Bone marrow (tissue), 2 donors: ENCODE measurements at places on chromosomes 16 and 17.

DNA sequence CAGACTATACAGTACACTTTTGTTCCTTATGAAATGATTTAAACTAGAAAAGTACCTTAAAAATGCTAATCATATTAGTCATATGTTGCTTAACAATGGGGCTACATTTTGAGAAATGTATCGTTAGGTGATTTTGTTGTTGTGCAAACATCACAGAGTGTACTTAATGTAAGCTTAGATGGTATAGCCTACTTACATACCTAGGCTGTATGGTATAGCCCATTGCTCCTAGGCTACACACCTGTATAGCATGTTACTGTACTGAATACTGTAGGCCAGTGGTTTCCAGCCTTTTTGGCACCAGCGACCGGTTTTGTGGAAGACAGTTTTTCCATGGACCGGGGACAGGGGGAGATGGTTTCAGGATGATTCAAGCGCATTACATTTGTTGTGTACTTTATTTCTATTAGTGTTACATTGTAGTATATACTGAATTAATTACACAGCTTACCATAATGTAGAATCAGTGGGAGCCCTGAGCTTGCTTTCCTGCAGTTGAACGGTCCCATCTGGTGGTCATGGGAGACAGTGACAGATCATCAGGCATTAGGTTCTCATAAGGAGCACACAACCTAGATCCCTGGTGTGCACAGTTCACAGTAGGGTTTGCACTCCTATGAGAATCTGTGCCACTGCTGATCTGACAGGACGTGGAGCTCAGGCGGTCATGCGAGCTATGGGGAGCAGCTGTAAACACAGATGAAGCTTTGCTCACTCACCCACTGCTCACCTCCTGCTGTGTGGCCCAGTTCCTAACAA lies 35.0 kb upstream of the MRC2 start:
- DNase-seq = no peak

- no peak for DNase-seq
Measured at GRCh38 chr17:65953316-65954147, 238.4 kb downstream of the CEP112 start.

GRCh38 chr16:54462151-54462651 lies 175.6 kb upstream of the IRX3 start:
- DNase-seq = no peak

GRCh38 chr16:87210894-87211293 lies 106.3 kb downstream of the C16orf95 start:
- no peak for DNase-seq

- no peak for DNase-seq
Measured at GRCh38 chr16:74304835-74305176, 8.2 kb downstream of the PSMD7 start.

DNA sequence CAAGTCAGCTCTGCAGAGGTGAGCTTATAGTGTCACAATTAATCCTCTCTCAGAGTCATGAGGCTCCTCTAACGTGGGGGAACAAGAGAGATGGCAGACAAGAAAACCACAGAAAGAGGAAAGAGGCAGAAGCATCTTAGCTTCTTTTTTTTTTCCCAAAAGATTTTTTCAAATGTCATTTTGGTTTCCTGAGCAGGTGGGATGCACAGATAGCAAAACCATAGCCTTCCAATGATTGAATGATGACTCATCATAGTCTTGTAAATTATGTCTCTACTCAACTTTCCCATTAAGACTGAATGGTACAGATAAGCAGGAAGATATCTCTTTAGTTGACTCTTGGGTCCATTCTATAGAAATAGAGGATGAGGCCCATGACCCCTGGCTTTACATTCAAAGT lies 162.8 kb upstream of the ZFHX3 start:
- DNase-seq = peak; percentile 36

- no peak for DNase-seq
Measured at GRCh38 chr17:80835816-80836657, 155.6 kb upstream of the CHMP6 start.

DNA sequence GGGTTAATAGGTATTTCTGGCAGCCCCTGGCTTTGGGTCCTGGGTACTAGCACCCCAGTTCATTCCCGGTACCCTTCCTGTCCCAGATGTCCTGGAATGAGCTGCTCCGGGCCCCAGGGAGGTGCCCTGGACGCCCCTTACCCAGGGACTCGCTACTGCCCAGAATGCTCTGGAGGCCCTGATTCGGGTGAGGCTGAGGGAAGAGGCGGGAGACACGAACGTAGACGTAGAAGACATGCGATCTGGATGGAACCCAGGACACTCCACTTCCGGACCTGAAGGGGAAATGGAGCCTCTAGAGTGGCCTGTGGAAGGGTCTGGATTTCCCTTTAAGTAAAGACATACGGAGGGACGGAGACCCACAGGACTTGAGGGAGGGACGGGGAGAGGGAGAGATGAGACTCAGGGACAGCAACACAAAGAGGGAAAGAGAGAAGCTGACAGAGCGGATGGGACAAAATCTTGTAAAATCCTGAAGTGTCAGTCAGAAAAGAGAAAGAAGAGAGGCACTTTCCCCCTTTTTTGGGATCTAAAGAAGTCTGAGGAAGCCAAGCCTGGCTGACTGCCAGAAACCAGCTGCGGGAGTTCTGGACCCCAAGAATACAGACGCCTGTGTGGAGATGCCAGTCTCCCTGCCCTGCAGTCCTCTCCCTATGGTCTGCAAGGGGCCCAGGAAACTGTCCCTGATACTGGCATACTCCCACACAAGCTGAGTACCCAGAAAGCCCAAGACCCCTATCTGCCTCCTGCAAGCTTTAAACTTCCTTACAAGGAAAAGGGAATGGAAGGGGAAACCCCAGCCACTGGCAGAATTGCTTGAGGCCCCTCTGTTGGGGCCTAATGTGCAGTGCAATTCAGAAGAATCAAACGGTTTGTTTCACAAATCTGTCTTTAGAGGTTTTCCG lies 1.0 kb upstream of the HOXB13 start:
- no peak for DNase-seq

- no peak for DNase-seq
Measured at GRCh38 chr17:33871720-33872540, 383.2 kb upstream of the CCL2 start.

DNA sequence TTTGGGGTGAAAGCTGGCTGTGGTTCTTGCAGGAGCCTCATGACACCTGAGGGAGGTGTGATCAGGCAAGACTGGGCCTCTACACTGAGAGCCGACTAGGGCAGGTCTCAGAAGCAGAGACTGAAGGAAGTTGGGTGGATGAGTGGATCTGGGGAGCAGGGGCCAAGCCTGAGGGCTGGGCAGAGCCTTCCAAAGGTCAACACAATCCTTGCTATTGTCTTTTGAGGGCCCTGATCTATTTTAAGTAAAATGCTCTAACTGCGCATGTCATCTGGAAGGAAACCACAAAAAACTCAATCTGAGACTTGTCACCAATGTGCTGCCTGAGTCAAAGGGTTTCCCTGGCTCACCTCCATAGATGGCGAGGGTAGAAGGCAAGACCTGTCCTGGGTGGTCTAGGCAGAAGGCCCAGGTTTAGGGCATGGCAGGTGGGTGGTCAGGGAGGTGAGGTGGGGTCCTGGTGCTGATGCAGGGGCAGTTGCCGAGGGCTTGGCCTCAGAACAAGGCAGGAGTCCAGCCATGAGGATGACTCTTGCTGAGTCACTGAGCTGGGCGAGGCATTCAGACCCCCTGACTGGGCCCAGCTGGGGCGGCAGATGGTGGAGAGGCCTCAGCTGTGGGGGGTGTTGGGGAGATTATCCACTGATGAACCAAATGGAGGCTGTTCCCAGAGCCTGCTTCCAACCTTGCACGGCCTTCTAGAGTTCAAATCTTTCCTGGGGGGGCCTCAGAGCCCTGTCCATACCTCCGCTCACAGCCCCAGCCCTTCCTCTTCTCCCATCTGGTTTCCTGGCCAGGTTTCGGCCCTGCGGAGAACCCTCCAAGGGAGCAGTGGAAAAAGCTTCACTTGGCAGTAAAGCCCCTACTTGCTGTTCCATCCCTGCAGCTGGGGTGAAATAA lies 5.1 kb downstream of the MVP start:
- DNase-seq = no peak

- DNase-seq = no peak
Measured at GRCh38 chr17:82175201-82175600, 37.4 kb downstream of the CCDC57 start.

DNA sequence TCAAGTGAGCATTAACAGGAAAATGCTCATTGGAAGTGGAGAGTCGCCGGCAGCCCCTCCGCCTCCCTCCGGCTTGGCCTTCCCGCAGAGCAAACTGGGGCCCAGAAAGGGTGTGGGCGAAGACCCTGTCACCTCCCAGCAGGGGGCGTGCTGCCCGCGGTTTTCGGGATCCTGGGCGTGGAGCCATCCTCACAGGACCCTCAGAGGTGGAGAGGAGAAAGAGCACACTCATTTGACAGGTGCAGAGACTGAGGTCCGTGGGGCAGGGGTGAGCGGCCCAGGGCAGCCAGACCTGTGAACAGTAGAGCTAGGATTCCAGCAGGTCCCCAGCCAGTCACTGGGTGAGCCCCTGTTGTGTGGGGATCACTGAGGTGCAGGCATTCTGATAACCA lies 1002.9 kb downstream of the KCNJ18 start:
- DNase-seq = no peak

GRCh38 chr16:55392701-55393100 lies 68.7 kb downstream of the IRX6 start:
- DNase-seq = no peak

DNA sequence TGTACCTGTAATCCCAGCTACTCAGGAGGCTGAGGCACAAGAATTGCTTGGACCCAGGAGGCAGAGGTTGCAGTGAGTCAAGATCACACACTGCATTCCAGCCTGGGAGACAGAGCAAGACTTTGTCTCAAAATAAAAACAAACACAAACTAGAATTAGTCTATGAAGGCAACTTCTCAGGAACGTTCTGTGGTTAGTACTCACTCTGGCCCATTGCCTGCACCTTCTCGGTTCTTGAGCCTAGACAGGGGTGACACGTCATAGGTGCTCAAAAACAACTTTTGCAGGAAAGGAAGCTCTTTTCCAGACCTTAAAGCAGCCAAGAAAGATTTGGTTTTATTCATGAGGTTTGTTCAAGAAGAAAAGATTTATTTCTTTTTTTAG lies 22.3 kb upstream of the CNOT1 start:
- DNase-seq = no peak

DNA sequence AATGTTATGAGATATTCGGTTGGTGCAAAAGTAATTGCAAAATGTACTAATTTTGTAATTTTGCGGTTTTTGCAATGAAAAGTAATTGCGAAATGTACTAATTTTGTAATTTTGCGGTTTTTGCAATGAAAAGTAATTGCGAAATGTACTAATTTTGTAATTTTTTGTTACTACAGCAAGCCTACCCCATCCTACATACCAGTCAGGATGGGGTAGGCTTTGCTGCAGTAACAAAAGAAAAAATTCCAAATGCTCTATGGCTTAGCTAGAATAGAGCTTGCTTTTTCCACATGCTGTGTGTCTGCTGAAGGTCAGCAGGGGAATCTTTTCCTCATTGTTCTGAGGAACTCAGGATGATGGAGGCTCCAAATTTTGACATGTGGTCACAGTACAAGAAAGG lies 83.3 kb upstream of the GPRC5B start:
- DNase-seq = no peak

GRCh38 chr17:74190807-74191406 lies 12.6 kb upstream of the RPL38 start:
- DNase-seq = no peak

GRCh38 chr17:76599694-76600460 lies 14.2 kb upstream of the ST6GALNAC2 start:
- DNase-seq = no peak

DNA sequence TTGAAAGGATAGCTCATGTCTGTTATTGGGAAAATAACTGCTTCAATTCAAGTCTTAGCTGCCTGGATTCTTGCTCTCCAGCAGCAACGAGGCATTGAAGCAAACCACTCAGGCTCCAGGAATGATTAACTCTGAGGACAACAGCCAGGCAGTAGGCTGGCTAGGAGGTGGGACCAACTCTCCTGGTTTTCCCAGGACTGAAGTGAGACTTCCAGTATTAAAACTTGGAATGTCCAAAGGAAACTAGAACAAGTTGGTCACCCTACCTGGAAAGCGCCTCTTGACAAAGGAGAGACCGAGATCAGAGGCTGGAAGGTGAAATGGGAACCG lies 100.7 kb downstream of the SALL1 start:
- DNase-seq = no peak

- no peak for DNase-seq
Measured at GRCh38 chr16:17305694-17306093, 165.1 kb downstream of the XYLT1 start.

- no peak for DNase-seq
Measured at GRCh38 chr17:30084788-30085187, 31.8 kb upstream of the NSRP1 start.

- DNase-seq = no peak
Measured at GRCh38 chr16:31409433-31409832, 16.3 kb downstream of the ITGAD start.

DNA sequence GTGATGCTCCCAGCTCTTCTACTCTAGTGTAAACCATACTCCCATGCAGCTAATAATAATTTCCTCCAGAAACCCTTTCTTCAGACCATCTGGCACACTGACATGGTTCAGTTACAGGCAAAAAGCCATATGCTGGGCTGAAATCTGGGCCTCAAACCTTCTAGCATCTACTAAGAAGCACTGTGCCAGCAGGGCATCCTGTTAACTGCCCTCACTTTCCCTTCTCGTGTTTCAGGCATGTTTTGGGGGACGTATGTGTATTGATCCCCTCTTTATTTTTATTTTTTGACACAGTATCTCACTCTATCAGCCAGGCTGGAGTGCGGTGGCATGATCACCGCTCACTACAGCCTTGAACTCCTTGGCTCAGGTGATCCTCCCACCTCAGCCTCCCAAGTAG lies 33.3 kb downstream of the STAT5A start:
- DNase-seq = no peak

GRCh38 chr16:77971306-77972061 lies 50.9 kb upstream of the CLEC3A start:
- peak; percentile 38 for DNase-seq

DNA sequence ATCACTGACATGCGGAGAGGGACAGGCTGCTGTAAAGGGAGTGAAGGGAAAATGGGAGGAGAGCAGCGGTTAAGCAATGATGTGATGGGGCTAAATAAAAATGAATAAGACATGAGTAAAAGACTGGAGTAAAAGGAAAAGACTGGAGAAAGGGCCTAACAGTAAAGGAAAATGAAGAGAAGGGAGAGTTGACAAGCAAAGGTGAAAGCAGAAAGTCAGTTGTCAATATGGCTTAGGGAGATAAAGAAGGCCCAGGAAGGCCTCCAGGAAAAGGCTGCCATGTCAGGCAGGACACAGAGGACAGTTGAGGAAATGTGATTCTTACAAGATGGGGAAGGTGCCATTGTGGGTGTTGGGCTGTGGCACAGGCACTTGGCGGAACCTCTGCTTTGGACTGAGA lies 98.9 kb upstream of the AMZ2 start:
- no peak for DNase-seq

- DNase-seq = no peak
Measured at GRCh38 chr16:28573738-28574718, 20.3 kb downstream of the SGF29 start.

GRCh38 chr16:28603381-28604185 lies 6.3 kb downstream of the SULT1A1 start:
- DNase-seq = no peak

DNA sequence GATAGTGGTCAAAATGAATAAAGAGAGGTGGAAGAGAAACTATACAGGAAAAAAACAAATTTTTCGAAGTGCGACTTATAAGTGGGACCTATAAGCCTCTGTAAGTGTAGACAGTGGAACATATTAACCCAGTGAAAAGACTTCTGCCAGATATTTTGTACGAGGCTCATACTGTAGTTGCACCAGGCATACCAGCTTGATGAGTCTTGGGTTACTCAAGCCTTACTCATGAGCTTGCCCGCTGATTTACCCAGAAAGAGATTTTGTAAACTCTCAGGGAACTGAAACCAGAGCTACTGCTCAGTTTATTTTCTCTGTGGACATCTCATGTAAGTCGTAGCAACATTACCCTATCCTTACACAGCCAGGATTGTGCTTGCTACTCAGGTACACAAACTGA lies 708.0 kb upstream of the SOX9 start:
- DNase-seq = no peak
